ENCODE measurements at places on chromosomes 5 and 9. TPM values are rescaled to one million over a fixed set of nuclear protein-coding genes. Genes with fewer than 3 reads are reported as not detected.
A peak's percentile ranks its signal among the peaks of the same experiment; 100 is the strongest.

DNA sequence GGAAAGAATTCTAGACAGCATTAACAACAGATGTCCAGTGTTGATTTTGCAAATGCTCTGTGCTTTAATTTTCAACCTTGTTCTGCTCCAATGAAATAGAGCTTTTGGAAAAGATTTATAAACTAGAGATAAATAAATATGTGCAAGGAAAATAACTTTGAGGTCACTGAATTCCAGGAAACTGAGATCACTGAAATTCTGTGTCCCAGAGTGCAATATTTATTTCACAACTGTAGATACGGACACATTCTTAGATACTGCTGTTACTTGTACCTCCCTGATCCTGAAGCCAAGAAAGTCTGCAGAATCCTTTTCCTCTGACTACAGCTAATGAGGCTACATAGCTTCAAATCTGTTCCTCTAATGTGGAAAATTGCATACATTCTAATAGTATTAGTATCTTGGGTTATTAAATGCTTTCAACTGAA is 222.9 kb downstream of the DOCK8 start:
- no peak overlapping the region for H3K4me3 ChIP-seq
- peaks cover 7% of the 10 kb centered on the region for H3K27me3 ChIP-seq
- peaks cover 6% of the 10 kb centered on the region for H3K4me1 ChIP-seq
- H3K36me3 ChIP-seq, result no peaks in the 10 kb centered on the region
- no peak overlapping the region for H3K27ac ChIP-seq

DNA sequence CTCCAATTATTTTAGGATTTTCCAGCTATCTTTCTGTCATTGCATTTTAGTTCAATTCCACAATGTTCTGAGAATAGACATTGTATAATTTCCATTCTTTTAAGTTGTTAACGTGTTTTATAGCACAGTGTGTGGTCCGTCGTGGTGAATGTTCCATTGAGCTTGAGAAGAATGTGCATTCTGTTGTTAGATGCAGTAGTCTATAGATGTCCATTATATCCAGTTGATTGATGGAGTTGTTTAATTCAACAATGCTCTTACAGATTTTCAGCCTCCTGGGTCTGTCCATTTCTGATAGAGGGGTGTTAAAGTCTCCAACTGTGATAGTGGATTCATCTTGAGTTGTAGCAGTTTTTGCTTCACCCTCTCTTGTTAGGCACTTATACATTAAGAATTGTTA is 1587.7 kb upstream of the NUDT12 start:
- DNase-seq, result no peak
- no peaks in the 10 kb centered on the region for H3K36me3 ChIP-seq
- no peak overlapping the region for H3K4me3 ChIP-seq
- peaks cover 12% of the 10 kb centered on the region for H3K4me1 ChIP-seq
- no peak overlapping the region for H3K27ac ChIP-seq

- no peaks in the 10 kb centered on the region for H3K27me3 ChIP-seq
- H3K4me3 ChIP-seq, result no peak overlapping the region
- H3K4me1 ChIP-seq, result no peaks in the 10 kb centered on the region
- no peak overlapping the region for H3K27ac ChIP-seq
- H3K36me3 ChIP-seq, result no peaks in the 10 kb centered on the region
These were observed 8.3 kb upstream of the COMMD10 start for GRCh38 chr5:116076496-116076895.

GRCh38 chr9:125601961-125602360 is 105.0 kb downstream of the MAPKAP1 start:
- H3K36me3 ChIP-seq, result no peaks in the 10 kb centered on the region
- no peaks in the 10 kb centered on the region for H3K27me3 ChIP-seq
- peaks cover 12% of the 10 kb centered on the region for H3K4me1 ChIP-seq
- no peak overlapping the region for H3K27ac ChIP-seq

- H3K4me3 ChIP-seq, result no peak overlapping the region
- no peak overlapping the region for H3K27ac ChIP-seq
- no peaks in the 10 kb centered on the region for H3K36me3 ChIP-seq
- H3K4me1 ChIP-seq, result peaks cover 10% of the 10 kb centered on the region
- no peak for DNase-seq
These were observed 294.8 kb downstream of the GADD45G start for GRCh38 chr9:89899573-89899972.

GRCh38 chr5:149900390-149900789 is 44.2 kb downstream of the PDE6A start:
- peaks cover 6% of the 10 kb centered on the region for H3K27me3 ChIP-seq
- DNase-seq, result no peak
- H3K4me1 ChIP-seq, result peaks cover 9% of the 10 kb centered on the region
- H3K27ac ChIP-seq, result no peak overlapping the region

- H3K36me3 ChIP-seq, result peaks cover 6% of the 10 kb centered on the region
- H3K4me3 ChIP-seq, result no peak overlapping the region
- H3K4me1 ChIP-seq, result no peaks in the 10 kb centered on the region
- no peak overlapping the region for H3K27ac ChIP-seq
- H3K27me3 ChIP-seq, result peaks cover 2% of the 10 kb centered on the region
- no peak for DNase-seq
These were observed 44.3 kb downstream of the GLRA1 start for GRCh38 chr5:151880324-151880723.

- no peak overlapping the region for H3K27ac ChIP-seq
- H3K4me3 ChIP-seq, result no peak overlapping the region
- H3K36me3 ChIP-seq, result no peaks in the 10 kb centered on the region
- DNase-seq, result no peak
These were observed 1804.6 kb upstream of the ACO1 start for GRCh38 chr9:30579810-30580209.

DNA sequence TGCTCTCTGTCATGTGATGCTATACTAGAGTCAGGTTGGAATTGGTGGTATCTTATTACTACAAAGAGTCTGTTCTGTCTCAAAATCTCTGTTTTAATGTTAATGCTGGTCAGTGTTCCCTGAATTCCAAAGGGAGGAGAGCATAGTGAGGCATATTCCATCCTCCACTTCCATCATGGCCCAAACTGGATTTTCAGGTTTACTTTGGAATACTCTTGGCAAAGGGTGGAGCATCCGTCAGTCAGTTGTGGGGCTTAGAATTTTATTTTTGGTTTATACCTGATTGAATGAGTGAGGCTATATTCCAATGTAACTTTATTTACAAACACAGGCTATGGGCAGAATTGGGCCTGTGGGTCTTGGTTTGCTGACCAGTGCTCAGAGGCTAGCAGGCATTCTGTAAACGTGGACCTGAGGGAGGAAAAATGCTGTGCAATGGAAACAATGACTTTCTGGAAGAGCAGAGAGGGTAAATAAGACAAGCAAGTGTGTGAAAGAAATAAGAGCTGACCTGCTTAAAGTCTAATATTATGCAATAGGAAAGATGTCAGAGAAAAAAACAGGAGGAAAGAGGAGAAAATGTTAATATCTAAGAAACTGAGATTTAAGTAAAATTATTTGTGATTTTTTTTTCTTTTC is 106.2 kb upstream of the CLINT1 start:
- no peak overlapping the region for H3K27ac ChIP-seq
- H3K4me3 ChIP-seq, result no peak overlapping the region
- H3K36me3 ChIP-seq, result no peaks in the 10 kb centered on the region
- DNase-seq, result no peak

GRCh38 chr9:69389437-69389995 is 64.5 kb downstream of the ENTREP1 start:
- H3K4me3 ChIP-seq, result no peak overlapping the region
- H3K36me3 ChIP-seq, result peaks cover 3% of the 10 kb centered on the region
- no peaks in the 10 kb centered on the region for H3K27me3 ChIP-seq
- DNase-seq, result no peak

GRCh38 chr9:114653556-114654159 is 3.9 kb downstream of the TEX53 start:
- H3K27ac ChIP-seq, result no peak overlapping the region
- H3K4me3 ChIP-seq, result no peak overlapping the region
- H3K36me3 ChIP-seq, result no peaks in the 10 kb centered on the region
- H3K27me3 ChIP-seq, result peaks cover 3% of the 10 kb centered on the region

- no peaks in the 10 kb centered on the region for H3K4me1 ChIP-seq
- H3K36me3 ChIP-seq, result peaks cover 11% of the 10 kb centered on the region
- no peak overlapping the region for H3K4me3 ChIP-seq
These were observed 53.9 kb downstream of the OSTF1 start for GRCh38 chr9:75142202-75142601.

DNA sequence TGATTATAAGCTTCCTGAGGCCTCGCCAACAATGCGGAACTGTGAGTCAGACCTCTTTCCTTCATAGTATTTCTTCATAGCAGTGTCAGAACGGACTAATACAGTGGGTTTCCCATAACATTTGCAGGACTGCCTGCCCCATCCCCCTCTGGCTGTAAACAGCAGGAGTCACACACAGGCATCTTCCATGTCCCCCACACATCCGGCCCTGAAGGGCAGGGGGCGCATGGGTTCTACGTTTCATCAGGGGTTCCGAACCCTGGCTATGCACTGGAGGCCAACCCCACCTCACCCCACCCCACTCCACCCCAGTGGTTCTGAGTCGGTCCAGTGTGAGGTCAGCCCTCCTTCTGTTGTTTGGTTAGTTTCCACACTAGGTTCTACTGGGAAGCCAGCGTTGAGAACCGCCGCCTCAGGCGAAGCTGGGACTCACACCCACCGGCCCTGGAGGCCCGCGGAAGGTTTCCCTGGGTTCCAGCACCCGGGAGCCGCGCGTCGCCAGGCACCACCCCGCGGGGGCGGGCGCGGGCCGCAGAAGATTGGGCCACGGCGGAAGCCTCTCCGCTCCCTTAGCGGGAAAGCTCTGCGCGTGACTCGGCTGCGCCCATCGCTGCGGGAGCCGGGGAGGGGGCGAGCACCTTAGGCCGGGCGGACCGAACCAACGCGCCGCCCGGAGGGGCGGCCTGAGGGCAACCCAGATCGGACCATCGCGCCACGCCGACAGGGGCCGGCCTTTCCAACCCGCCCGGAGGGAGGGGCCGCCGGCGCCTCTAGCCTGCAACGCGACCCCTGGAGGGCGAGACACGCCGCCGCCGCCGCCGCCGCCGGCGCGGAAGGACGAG is at the start of gene RUSC2:
TSS of gene RUSC2 (plus strand) at position 799 of the 842 bp plus-strand sequence. CDS start 56,411 bp downstream, outside the sequence.
- no peaks in the 10 kb centered on the region for H3K36me3 ChIP-seq
- peaks cover 30% of the 10 kb centered on the region for H3K4me1 ChIP-seq
- DNase-seq, result peak; percentile 84
- H3K4me3 ChIP-seq, result peak within 1 kb of the TSS; percentile 94
- H3K27ac ChIP-seq, result peak within 1 kb of the TSS; percentile 62

GRCh38 chr9:85021686-85022085 is 352.2 kb downstream of the NTRK2 start:
- H3K4me3 ChIP-seq, result no peak overlapping the region
- H3K27me3 ChIP-seq, result no peaks in the 10 kb centered on the region
- H3K27ac ChIP-seq, result no peak overlapping the region
- no peaks in the 10 kb centered on the region for H3K36me3 ChIP-seq

- no peak overlapping the region for H3K27ac ChIP-seq
- no peak overlapping the region for H3K4me3 ChIP-seq
- no peaks in the 10 kb centered on the region for H3K4me1 ChIP-seq
These were observed 191.2 kb downstream of the ACTL7B start for GRCh38 chr9:108664309-108665255.

GRCh38 chr5:36152324-36153297 is 700 bp downstream of the SKP2 start:
- H3K36me3 ChIP-seq, result peaks cover 17% of the 10 kb centered on the region
- H3K27me3 ChIP-seq, result no peaks in the 10 kb centered on the region
- H3K4me3 ChIP-seq, result peak overlapping the region; percentile 98
- H3K4me1 ChIP-seq, result peaks cover 43% of the 10 kb centered on the region

GRCh38 chr9:76624391-76625048 is 139.7 kb upstream of the PCA3 start:
- H3K4me3 ChIP-seq, result no peak overlapping the region
- H3K27me3 ChIP-seq, result no peaks in the 10 kb centered on the region
- DNase-seq, result no peak
- H3K36me3 ChIP-seq, result no peaks in the 10 kb centered on the region
- H3K27ac ChIP-seq, result no peak overlapping the region

GRCh38 chr5:60207040-60207439 is 313.5 kb upstream of the PDE4D start:
- no peak overlapping the region for H3K4me3 ChIP-seq
- H3K27me3 ChIP-seq, result no peaks in the 10 kb centered on the region
- no peak overlapping the region for H3K27ac ChIP-seq
- H3K4me1 ChIP-seq, result peaks cover 5% of the 10 kb centered on the region
- DNase-seq, result no peak

GRCh38 chr9:106889061-106889590 is 26.2 kb downstream of the ZNF462 start:
- no peak overlapping the region for H3K4me3 ChIP-seq
- H3K27ac ChIP-seq, result peak overlapping the region; percentile 60
- H3K36me3 ChIP-seq, result peaks cover 24% of the 10 kb centered on the region
- no peak for DNase-seq

- H3K27me3 ChIP-seq, result no peaks in the 10 kb centered on the region
- H3K36me3 ChIP-seq, result peaks cover 7% of the 10 kb centered on the region
- no peak overlapping the region for H3K27ac ChIP-seq
- no peaks in the 10 kb centered on the region for H3K4me1 ChIP-seq
- peak; percentile 20 for DNase-seq
These were observed 19.3 kb downstream of the PUM3 start for GRCh38 chr9:2824564-2824963.

- H3K4me3 ChIP-seq, result no peak overlapping the region
- H3K4me1 ChIP-seq, result no peaks in the 10 kb centered on the region
- H3K36me3 ChIP-seq, result no peaks in the 10 kb centered on the region
- no peak overlapping the region for H3K27ac ChIP-seq
- no peaks in the 10 kb centered on the region for H3K27me3 ChIP-seq
- DNase-seq, result no peak
These were observed 26.7 kb upstream of the ECM2 start for GRCh38 chr9:92562461-92562967.

GRCh38 chr5:68215898-68216244 is 315 bp downstream of the PIK3R1 start:
- H3K36me3 ChIP-seq, result peaks cover 14% of the 10 kb centered on the region
- DNase-seq, result no peak
- H3K27ac ChIP-seq, result no peak overlapping the region

- no peaks in the 10 kb centered on the region for H3K27me3 ChIP-seq
- no peak overlapping the region for H3K4me3 ChIP-seq
- H3K4me1 ChIP-seq, result peaks cover 41% of the 10 kb centered on the region
- H3K36me3 ChIP-seq, result no peaks in the 10 kb centered on the region
- H3K27ac ChIP-seq, result no peak overlapping the region
These were observed 75.0 kb downstream of the NR6A1 start for GRCh38 chr9:124696101-124696500.

- H3K4me1 ChIP-seq, result peaks cover 4% of the 10 kb centered on the region
- peaks cover 8% of the 10 kb centered on the region for H3K36me3 ChIP-seq
- no peak overlapping the region for H3K27ac ChIP-seq
- no peak for DNase-seq
These were observed 15.5 kb upstream of the TRIM32 start for GRCh38 chr9:116671605-116672004.

- H3K27me3 ChIP-seq, result no peaks in the 10 kb centered on the region
- H3K27ac ChIP-seq, result no peak overlapping the region
- no peak overlapping the region for H3K4me3 ChIP-seq
These were observed 7.9 kb upstream of the ENG start for GRCh38 chr9:127862075-127863011.

The PCDHAC2 gene
- total RNA-seq, result 1.8 TPM

The ELAVL2 gene
- 26.0 TPM for total RNA-seq

The CEP78 gene
- 66.4 TPM for total RNA-seq

The PCDHGC3 gene
- total RNA-seq, result 98.2 TPM

The ABCA2 gene
- 37.1 TPM for total RNA-seq

The GRM6 gene
- total RNA-seq, result not detected

The DMRT3 gene
- total RNA-seq, result not detected

The FNIP1 gene
- total RNA-seq, result 24.9 TPM

The ADAMTS6 gene
- 8.2 TPM for total RNA-seq

The RNF208 gene
- 10.1 TPM for total RNA-seq

The ARID3C gene
- not detected for total RNA-seq

The AGXT2 gene
- total RNA-seq, result not detected

Measured in neural crest cell (in vitro differentiated cells).